ENCODE measurements at places on chromosomes 11 and 22. TPM values are rescaled to one million over a fixed set of nuclear protein-coding genes. Genes with fewer than 3 reads are reported as not detected.

IGLL1 gene
- total RNA-seq, result not detected

NCAM1 gene
- total RNA-seq, result 229 TPM

OR8A1 gene
- total RNA-seq, result not detected

AMPD3 gene
- total RNA-seq, result 5.3 TPM

CABP4 gene
- not detected for total RNA-seq
